ENCODE measurements at places on chromosomes 3 and 15.

- DNase-seq: no peak
Observed at GRCh38 chr15:89611317-89611716, 36.0 kb downstream of the TICRR start.

GRCh38 chr3:10108091-10108490, at the start of gene FANCD2OS:
Gene FANCD2OS, minus strand, starts transcription at chr3:10108255. Its CDS starts 3,481 bp downstream, at chr3:10104774.
- DNase-seq: no peak

DNA sequence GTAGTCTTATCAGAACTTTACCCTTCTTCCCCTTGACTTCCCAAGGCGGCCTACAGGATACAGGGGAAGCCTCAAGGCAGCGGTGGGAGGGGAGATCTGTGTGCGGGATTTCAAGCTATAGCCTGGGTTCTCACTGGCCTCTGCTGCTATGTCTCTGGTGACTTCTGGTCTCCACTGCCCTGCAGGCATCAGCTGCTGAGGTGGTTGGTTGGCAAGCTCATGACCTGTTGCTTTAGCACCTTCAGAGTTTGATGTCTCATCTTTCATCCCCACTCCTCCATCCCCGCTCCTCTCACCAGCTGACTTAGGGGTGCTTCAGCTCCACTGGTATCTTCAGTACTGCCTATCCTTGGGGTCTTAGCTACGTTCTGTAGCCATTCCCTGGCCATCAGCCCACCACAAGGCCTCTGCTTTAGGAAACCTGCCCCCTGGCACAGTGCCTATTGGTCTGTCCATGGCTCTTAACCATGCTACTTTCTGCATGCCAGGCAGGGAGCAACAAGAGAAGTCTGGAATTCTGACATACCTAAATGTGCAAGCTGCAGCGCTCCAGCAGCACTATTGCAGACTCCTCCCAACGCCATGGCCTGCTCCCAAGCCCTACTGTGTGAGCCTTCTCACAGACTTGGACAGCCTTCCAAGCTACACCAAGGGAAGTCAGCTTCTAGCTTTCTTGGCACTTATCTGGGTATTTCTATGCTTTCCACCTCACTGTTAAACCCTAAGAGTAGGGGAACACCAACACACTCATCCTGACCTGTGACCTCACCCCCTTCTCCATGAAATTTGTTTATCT, 1.8 kb upstream of the YEATS2 start:
- no peak for DNase-seq

DNA sequence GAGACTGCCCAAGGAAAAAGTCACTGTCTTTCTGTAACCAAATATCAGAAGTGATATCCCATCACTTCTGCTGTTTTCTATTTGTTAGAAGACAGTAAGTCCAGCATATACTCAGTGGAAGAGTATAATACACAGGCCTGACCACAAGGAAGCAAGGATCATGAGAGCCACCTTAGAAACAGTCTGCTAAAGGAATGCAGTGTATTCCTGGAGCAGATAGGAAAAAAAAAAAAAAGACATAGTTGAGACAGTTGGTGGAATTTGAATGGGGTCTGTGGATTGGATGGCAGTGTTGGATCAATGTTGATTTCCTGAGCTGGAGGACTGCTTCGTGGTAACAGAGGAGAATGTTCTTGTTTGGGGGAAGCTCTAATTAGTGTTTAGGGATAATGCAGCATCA, 26.5 kb upstream of the FBXL2 start:
- DNase-seq: no peak

- DNase-seq: no peak
Observed at GRCh38 chr15:87591582-87591981, 665.0 kb downstream of the NTRK3 start.

GRCh38 chr3:10259798-10260197, 11.5 kb downstream of the TATDN2 start:
- DNase-seq: no peak

Measured in BE2C (cell line).